ENCODE measurements at places on chromosomes 11 and 22.

- DNase-seq: peak; percentile 42
Observed at GRCh38 chr11:72040491-72041363, 39.6 kb downstream of the NUMA1 start.

- DNase-seq: no peak
Observed at GRCh38 chr11:133154781-133155180, 377.5 kb downstream of the OPCML start.

DNA sequence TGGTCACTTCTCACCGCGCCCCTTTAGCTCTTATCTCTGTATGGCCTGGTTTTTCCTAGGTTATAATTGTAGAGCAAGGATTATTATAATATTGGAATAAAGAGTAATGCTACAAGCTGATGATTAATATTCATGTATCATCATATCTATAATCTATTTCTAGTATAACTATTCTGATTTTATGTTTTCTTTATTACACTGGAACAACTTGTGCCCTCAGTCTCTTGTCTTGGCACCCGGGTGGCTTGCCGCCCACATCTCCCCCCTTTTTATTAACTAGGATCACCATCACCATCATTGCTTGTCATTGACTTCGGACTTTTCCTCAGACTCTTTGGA lies 11.0 kb downstream of the OR52K1 start:
- DNase-seq: no peak

GRCh38 chr22:40094485-40094884 lies 83.2 kb upstream of the TNRC6B start:
- no peak for DNase-seq

DNA sequence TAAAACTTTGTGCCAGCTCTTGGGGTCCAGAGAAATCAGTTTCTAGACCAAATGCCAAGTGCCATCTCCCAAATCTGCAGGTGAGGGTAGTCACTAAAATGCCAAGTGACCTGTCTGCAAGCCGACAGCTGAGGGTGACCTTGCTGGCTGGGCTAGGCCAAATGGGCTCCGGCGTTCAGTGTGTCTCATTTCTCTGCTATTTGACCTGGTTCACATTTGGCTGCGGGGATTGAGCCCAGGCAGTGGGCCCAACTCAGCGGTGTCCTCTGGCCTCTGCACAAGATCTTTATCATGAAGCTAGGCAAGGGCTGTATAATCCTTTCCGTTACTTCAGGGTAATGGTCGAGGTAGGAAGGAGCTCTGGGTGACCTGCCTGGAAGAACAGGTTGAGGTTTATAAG lies 87.5 kb downstream of the SNX19 start:
- no peak for DNase-seq

GRCh38 chr11:95115597-95115996 lies 26.0 kb downstream of the ENDOD1 start:
- DNase-seq: no peak

DNA sequence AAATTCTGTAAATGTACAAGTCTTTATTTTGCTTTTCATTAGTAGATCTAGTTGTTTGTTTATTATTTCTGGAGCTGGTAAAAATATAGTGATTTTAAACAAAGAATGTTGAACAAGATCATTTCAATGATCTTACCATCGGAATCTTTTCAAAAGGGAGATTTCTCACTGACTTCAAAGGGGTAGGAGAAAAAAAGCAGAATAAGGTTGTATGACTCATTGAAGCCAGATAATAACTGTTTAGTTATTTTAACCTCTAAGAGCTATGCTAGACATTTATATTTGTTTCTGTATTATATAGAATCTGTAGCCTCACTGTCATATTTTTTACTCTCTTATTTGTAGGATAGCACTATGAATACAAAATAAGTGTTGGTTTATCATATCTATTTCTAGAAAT lies 8.1 kb upstream of the PDE3B start:
- DNase-seq: no peak

- DNase-seq: no peak
Observed at GRCh38 chr11:65576867-65577755, 1.3 kb downstream of the EHBP1L1 start.

GRCh38 chr11:84894666-84895065 lies 732.5 kb downstream of the DLG2 start:
- DNase-seq: no peak

DNA sequence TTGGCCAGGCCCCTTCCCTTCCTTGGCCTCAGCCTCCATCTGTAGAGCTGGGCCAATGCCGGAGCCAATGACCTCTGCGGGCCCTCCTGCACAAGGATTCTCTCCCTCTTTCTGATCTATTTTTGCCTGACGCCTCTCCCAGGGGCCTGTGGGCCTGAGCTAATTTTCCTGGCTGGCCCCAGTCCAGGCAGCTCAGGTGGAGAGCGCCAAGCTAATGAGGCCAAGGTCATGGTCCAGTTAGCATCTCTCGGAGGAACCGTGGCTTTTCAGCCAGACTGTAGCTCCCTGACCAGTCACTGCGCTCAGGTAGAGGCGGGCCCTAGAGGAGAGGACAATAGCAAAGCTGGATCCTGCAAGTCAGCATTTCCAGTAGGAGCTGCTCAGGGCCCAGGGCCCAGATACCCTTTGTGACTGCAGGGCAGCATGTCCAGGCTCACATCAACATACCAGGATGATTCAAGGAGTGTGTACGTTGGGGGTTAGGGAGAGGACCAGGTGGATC lies 43.5 kb downstream of the APOL3 start:
- no peak for DNase-seq

GRCh38 chr11:67438158-67438902 lies 848 bp upstream of the PTPRCAP start:
- DNase-seq: peak; percentile 48

DNA sequence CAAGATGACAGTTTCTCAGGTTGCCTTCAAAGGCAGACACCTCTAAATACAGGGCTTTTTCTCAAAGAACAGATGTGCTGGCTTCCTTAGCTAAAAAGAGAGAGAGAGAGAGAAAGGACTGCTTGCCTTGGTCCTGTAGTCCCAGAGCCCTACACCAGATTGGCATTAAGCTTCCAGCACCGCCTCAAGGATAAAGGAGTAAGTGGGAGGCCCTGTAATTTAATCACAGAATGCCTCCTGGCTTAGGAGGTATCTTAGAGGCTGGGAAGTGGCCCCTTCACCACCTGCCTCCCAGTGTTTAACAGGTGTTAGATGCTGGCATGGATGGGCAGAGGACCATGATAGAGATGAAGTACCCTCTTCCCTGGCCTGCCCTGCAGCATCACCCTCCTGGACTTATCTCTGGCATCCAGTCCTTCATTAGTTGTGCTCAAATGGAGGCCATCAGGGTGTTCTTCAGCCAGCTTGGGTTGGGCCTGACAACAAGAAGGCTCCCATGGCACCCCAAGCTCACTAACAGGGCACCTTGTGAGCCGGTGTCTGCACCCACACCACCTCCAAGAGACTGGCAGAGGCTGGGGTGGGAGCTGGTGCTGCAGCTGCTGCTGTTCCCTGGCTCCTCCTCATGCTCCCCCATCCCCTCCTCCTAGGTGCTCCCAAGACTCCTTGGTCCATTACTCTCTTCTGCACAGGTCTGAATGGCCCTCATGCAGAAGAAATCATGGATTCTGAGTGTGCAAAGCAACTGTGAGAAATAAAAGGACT lies 32.5 kb downstream of the ABCC8 start:
- no peak for DNase-seq

GRCh38 chr22:24140357-24140756 lies 40.9 kb upstream of the SUSD2 start:
- no peak for DNase-seq

GRCh38 chr22:42760806-42761565 lies 40.3 kb upstream of the A4GALT start:
- DNase-seq: no peak

DNA sequence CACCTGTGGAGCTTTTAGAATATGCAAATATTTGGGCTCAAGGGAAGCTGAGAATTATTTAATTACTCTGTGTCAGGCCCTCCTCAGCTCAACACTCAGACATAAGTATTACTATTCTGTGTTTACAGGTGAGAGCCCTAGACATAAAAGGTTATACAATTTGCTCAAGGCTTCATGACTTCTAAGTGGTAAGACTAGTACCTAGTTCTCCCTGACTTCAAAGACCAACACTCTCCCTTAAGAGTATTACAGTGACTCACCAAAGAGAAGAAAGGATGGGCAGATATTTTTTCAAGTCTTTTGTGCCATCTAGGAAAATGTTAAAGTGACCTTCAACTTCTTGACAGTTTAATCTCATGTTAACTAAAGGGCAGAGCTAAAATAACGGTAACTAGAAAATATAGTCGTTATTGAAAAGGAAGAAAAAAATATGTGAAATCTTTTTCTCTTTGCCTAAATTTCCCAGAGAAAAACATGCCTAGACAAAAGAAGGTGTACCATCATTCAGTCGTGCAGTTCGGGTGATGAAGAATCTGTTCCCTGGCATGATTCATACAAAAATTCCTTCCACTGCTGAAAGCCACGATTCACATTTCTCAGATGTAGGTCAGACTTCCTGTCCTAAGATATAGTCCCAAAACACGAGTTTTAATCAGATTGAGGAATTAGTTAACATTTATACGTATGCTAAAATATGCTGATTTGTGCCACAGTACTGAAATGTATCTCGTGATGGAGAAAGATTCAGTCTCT lies 849.1 kb upstream of the API5 start:
- DNase-seq: no peak

DNA sequence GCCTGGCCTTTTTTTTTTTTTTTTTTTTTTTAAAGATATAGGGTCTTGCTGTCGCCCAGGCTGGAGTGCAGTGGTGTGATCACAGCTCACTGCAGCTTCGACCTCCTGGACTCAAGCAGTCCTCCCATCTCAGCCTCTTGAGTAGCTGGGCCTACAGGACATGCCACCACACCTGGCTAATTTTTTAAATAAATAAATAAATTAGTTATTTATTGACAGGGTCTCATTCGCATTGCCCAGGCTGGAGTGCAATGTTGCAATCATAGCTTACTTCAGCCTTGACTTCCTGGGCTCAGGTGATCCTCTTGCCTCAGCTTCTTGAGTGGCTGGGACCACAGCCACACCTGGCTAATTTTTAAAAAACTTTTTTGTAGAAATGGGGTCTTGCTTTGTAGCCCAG lies 10.5 kb downstream of the AP2A2 start:
- no peak for DNase-seq

- DNase-seq: no peak
Observed at GRCh38 chr22:37604875-37605274, 3.8 kb upstream of the GGA1 start.

DNA sequence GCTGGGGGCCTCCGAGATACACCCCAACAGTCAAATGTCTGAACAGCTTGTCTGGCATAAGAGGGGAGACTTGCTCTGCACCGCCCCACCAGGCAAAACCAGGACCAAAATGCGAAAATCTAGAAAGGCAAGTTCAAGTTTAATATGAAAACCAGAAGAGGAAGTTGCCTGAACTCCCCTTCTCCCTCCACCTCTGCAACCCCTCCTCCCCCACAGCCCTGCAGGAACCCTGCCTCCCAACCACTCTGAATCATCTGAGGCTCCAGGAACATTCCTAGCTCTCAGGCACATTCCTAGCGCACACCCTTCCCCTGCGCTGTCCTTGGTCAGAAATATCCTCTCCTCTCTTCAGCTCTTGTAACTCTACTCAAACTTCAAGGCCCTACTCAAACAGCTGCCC lies 36.7 kb downstream of the ISX start:
- DNase-seq: no peak

Data from stimulated activated CD8-positive, alpha-beta memory T cell treated with anti-CD3 and anti-CD28 coated beads, Interleukin-4, amount 100 ng/mL, for 4 hours (primary cell).